ENCODE measurements at places on chromosomes 2 and 18. TPM values are rescaled to one million over a fixed set of nuclear protein-coding genes. Genes with fewer than 3 reads are reported as not detected.

COL4A4 gene
- total RNA-seq: 0.08 TPM

GRCh38 chr2:111652038-111652437, 232.0 kb downstream of the ANAPC1 start:
- ATAC-seq: peak; percentile 73

DNA sequence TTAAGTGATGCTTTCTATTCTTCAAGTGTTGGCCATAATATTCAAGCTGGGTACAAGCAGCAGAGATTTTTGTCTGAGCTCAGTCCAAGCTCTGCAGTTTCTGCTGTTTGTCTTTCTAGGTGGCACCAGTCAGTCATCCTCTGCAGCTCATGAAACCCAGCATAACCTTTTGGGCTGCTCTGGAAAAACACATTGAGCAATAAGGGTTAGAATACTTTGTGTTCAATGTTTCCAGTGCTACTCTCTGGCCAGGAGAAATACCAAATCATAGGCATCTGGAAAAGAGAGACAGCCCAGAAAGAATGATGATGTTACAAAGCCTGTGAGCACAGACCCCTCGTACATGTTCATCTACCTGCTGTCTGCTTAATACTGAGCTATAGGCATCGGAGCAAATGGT, 19.5 kb upstream of the WIPF1 start:
- peak; percentile 55 for ATAC-seq

- no peak for ATAC-seq
These were observed 15.9 kb upstream of the GREB1 start for GRCh38 chr2:11517906-11518305.

C1QL2 gene
- not detected for total RNA-seq

ACMSD gene
- total RNA-seq: not detected

GRCh38 chr18:47531717-47532116, 280.3 kb upstream of the SKOR2 start:
- ATAC-seq: no peak

GRCh38 chr2:223735659-223736244, 101.6 kb downstream of the AP1S3 start:
- no peak for ATAC-seq

MARCHF4 gene
- total RNA-seq: not detected

GRCh38 chr2:54479424-54479823, 23.3 kb downstream of the SPTBN1 start:
- no peak for ATAC-seq

GRCh38 chr2:151730262-151730975, 3.9 kb downstream of the NEB start:
- ATAC-seq: no peak

DNA sequence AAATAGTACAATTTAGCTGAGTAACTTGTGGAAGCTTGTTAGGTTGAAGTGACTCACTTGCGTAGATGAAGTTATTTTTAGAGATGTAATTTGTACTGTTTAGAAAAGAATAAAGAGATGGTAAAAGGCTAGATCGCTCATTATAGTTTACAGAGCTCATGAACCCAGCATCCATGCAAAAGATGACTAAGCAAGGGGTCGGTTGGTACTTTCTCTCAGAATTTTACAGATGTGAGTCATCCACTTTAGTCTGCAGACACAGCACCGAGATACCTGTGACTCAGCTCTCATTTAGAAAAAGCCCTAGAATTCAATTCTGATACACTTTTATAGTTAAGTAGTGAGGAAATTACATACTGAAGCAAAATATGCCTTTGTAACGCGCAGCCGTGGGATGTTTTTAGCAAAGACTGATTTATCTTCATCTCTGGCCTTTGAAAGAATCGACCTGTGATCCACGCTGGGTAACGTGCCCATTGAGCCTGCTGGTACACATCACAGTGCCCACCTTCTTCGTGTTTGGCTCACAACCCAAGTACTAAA, 116.5 kb upstream of the FOSL2 start:
- peak; percentile 90 for ATAC-seq

DNA sequence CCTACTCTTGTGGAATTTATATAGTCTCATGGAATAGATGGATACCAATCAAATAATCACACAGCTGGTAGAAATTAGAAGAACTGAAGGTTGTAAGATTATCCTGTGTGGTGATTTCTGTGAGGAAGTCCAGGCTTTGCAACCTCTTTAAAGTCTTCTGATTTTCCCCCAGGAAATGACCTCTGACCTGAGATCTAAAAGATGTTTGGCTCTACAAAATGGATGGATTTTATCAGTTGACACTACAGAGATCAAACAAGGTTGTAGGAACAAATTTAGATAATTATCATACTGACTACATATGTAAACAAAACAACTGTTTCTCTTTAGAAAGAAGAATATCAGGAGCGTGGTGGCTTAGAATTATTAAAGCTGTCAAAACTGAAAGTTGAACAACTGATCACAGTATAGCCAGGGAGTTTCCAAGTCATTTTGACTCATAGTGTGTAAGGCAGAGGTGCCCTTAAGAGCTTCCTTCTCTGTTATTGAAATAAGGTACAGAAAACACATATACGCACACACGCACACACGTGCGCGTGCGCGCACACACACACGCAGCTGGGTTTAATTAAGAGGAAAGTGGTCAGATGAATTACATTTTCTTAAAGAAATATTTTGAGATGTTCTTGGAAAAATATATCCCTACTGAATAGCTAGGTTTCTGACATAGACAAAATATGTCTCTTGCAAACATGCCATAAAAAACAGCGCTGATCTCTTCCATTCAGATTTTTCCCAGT, 35.5 kb upstream of the PELI1 start:
- ATAC-seq: peak; percentile 96

DNA sequence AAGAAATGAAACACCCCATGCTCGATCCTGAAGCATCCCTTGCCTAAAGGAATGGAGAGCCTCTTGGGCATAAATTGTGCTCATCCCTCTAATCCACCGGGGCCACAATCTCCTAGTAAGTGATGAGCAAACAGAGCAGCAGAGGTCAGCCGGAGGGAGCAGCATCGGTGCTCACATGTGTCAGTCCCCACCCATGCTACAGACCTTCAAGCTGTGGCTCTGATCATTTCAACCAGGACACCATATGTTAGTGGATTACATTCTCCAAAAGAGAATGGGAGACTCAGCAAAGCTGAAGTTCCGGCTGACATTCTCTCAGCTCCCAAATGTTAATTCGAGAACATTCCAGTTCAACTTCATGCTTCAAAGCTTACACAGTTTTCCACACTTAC, 75.6 kb downstream of the AAK1 start:
- ATAC-seq: no peak

DNA sequence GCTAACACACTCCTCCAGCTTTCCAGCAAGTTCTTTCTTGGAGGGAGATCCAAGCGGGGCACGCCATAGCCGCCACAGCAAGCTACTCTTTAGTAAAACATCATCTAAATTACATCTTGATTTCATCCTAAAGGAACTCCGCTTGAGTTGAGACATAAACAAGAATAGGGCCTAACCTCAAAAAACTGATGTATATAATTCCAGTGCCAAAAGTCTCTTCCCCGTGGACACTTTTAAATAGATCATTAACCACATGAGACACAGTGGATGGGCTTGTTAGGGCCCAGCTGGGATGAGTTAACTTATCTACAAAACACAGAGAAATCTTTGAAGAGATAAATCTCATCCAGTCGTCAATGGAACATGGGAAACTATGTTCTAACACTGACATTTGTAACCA, 20.8 kb upstream of the MLPH start:
- no peak for ATAC-seq

DNA sequence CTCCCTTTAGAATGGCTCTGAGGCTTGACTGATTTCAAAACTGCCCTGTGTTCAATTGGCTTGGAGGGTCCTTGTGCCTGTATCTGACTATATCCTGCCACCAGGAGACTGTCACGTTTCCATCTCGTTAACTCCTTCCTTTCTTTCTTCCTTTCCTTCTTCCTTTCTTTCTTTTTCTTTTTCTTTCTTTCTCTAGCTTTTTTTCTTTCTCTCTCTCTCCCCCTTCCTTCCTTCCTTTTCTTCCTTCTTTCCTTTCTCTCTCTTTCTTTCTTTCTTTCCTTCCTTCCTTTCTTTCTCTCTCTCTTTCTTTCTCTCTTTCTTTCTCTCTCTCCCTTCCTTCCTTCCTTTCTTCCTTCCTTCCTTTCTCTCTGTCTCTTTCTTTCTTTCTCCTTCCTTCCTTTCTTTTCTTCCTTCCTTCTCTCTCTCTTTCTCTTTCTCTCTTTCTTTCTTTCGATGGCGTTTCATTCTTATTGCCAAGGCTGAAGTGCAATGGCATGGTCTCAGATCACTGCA, 38.1 kb upstream of the EML6 start:
- no peak for ATAC-seq

DNA sequence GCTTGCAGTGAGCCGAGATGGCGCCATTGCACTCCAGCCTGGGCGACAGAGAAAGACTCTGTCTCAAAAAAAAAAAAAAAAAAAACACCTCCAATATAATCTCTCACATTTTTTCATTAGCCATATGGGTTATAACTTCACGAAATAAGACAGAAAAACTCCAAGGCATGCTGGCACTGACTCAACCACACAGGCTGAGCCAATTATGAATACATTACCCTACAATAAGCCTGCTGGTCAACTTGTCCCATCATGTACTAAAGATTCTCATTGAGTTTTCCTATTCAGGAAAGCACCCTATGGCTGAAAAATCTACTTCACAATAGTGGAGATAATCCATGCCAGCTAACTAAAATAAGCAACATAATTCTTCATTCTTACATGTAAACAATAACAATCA, 12.8 kb upstream of the MAP3K20 start:
- ATAC-seq: no peak

GRCh38 chr2:52456561-52457377, 1310.8 kb upstream of the CHAC2 start:
- no peak for ATAC-seq

- no peak for ATAC-seq
These were observed 36.5 kb downstream of the MC2R start for GRCh38 chr18:13878857-13879256.

IL36A gene
- not detected for total RNA-seq

GRCh38 chr2:136057023-136057801, 60.7 kb downstream of the CXCR4 start:
- ATAC-seq: peak; percentile 78

MARCO gene
- not detected for total RNA-seq

UBE2E3 gene
- 38.1 TPM for total RNA-seq

DNA sequence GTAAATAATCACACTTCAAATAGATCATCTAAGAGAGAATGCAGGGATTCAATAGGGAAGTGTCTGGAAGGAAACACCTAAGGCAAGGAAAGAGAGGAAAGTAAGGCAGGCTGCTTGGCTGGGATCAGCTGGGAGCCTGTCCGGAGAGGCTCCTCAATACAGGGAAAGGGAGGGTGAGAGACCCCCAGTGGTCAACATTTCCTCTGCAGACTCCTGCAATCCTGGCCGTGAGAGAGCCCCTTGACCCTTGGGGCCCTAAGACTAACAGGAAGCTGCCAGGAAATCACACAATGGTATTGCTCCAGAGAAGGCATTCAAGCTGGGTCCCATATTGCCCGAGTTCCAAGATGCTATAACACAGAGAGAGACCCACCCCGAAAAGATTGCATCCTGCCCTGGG, 549.4 kb downstream of the NYAP2 start:
- no peak for ATAC-seq

- no peak for ATAC-seq
These were observed 1580.0 kb downstream of the LRP1B start for GRCh38 chr2:140550821-140551220.

GRCh38 chr2:71995067-71995665, 152.5 kb downstream of the CYP26B1 start:
- no peak for ATAC-seq

- ATAC-seq: peak; percentile 43
These were observed 21.4 kb downstream of the STK17B start for GRCh38 chr2:196149948-196150347.

DNA sequence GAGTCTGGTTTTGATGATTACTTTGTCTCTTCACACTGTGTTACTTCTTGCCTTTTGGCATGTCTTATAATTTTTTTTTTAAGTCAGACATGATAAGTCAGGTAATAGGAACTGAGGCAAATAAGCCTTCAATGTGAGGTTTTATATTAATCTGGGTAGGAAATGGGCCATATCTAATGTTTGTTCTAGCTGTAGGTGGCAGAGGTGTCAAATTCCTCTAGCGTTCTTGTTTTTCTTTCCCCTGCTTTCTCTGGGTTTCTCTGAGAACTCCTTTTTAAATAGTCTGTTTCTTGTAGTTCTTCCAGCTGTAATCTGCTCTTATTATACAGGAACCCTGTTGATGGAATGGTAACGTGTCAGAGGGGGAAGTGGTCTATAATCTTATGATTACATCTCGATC, 5.7 kb downstream of the SP140 start:
- ATAC-seq: no peak

SP140 gene
- total RNA-seq: 91.7 TPM

LYPD6B gene
- total RNA-seq: not detected

DNA sequence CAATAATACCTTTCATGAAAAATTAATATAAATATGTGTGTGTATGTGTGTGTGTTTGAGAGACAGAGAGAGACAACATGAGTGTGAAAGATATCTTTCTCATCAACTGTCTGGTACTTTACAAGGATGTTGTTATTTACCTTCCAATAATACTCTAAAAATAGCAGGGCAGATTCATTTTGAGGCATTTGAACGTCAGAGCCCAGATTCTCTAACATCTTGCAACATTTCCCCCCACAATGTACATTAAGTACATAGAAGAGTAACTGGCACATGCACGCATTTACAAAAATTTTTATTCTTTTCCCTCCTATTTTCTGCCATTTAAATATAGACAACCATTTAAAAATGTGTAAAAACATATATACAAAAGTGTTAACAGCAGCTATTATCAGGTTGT, 100.9 kb downstream of the PID1 start:
- no peak for ATAC-seq

UNC80 gene
- total RNA-seq: not detected

ITSN2 gene
- total RNA-seq: 64.6 TPM

KCNE4 gene
- total RNA-seq: not detected
